Mammary microvascular endothelial cell (primary cell): ENCODE measurements at places on chromosomes 3 and 15. TPM values are rescaled to one million over a fixed set of nuclear protein-coding genes. Genes with fewer than 3 reads are reported as not detected.

MON1A gene
- 23.2 and 27.2 TPM in 2 replicates for total RNA-seq

SLC24A5 gene
- not detected in 2 replicates for total RNA-seq

STRA6 gene
- total RNA-seq: 0.10 TPM in 1 of 2 replicates, not detected in the other

FILIP1L gene
- total RNA-seq: 26.1 and 39.2 TPM in 2 replicates

PLSCR2 gene
- not detected in 2 replicates for total RNA-seq
